ENCODE measurements at places on chromosomes 6 and 20. TPM values are rescaled to one million over a fixed set of nuclear protein-coding genes. Genes with fewer than 3 reads are reported as not detected.

GRCh38 chr6:20417819-20418218 is 16.1 kb downstream of the E2F3 start:
- no peaks in the 10 kb centered on the region for H3K27me3 ChIP-seq
- no peaks in the 10 kb centered on the region for H3K36me3 ChIP-seq
- H3K27ac ChIP-seq = no peak overlapping the region
- peaks cover 36% of the 10 kb centered on the region for H3K4me1 ChIP-seq
- H3K4me3 ChIP-seq = no peak overlapping the region

- DNase-seq = no peak
- no peaks in the 10 kb centered on the region for H3K4me1 ChIP-seq
- no peak overlapping the region for H3K27ac ChIP-seq
- no peaks in the 10 kb centered on the region for H3K27me3 ChIP-seq
- H3K36me3 ChIP-seq = no peaks in the 10 kb centered on the region
These were observed 119.8 kb downstream of the ANKS1A start for GRCh38 chr6:35008858-35009257.

Gene PGK2
- not detected for total RNA-seq

Gene ZHX3
- 5.2 TPM for total RNA-seq
